ENCODE measurements at places on chromosomes 2 and 18. TPM values are rescaled to one million over a fixed set of nuclear protein-coding genes. Genes with fewer than 3 reads are reported as not detected.

GRCh38 chr18:77086656-77087392, 45.8 kb downstream of the MBP start:
- no peak for DNase-seq

DNA sequence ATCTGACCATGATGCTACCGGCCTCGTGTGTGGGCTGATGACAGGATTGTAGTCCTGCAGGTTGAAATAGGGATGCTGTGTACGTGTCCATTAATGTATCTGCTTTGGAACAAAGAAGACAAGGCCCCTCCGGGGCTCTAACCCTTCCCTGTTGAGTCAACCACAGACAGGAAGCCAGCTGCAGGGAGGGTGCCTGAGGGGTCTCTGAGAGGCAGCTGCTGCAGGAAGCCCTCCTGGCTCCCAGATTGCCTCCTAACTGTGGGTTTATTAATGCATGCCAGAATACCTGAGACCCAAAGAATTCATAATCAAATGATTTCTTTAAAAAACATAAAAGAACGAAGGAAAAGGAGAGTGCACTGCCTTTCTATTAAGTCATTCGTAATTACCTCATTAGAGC, 140.4 kb downstream of the CELF4 start:
- no peak for DNase-seq

GRCh38 chr2:234676109-234676782, 179.4 kb upstream of the ARL4C start:
- no peak for DNase-seq

DNA sequence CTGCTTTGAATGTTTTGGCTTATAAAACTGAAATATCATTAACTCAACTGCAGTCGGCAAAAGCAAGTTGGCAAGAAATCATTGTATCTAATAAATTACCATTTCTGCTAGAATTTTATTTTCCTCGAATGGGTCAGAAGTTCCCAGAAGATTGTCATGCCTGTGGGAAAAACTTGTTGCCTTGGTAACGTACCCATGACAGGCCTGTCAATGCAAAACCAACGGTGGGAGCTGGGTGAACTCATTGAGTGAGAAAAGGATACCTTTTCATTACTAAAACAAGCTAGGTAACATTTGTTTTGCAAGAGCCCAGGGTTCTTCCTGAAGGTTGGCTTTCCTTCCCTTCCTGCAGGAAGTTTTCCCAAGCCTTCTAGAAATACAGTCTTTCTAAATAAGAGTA, 9.5 kb downstream of the PLB1 start:
- no peak for DNase-seq

GRCh38 chr2:235575431-235575830, 81.6 kb downstream of the AGAP1 start:
- DNase-seq, result no peak

DNA sequence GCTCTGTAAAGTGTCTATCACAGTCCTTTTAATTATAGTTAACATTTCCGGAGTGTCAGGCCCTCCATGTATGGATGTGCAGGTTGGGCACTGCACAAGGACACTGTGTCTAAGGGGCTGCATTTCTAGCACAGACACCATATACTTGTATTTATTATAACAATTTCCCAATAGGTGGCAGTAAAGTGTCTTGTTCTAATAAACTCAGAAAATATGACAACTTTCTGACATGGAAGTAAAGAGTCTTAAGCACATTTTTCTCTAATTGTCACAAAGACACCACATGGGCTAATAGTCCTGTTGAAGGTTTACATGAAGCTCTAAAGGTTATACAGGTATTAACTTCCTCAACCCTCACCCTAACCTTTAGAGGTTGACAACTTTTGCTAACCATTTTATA, 156.6 kb downstream of the DYSF start:
- DNase-seq, result no peak

- DNase-seq, result no peak
Observed at GRCh38 chr2:237181844-237182243, 96.2 kb downstream of the COPS8 start.

GRCh38 chr18:49910986-49911385, 97.7 kb upstream of the ACAA2 start:
- no peak for DNase-seq

DNA sequence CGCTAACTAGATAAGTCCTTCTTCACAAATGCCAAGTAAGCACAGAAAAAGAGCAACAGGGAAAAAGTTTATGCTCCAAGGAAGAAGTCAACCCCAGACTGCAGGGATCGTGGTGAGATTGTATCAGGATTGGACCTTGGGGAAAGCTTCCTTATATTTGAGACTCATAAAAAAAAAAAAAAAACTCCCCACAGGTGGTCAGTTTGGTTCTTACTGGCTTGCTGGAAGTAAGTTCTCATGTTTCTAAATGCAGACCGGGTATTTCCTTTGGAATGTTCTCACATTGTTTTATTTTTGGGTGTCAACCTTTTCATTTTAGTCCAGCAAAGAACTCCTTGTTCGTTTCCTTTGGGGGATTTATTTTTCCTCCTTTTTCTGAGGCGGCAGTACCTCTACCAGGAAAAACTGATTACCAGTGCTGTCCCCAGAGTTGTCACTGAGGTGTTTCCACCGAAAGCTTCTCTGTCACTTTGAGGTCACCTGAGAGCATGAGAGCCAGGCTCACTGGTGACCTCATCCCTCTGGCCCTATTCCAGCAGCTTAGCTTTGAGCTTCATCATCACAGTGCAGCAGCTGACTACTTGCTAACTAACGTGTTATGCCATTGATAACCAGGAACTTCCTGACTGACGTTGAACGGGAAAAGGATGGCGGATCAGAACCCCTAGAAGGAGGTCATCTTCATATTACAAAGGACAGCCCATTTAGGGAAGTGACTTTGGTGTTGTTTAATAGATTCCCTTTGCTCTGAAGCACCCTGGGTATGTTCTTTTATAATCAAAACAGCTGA, 16.8 kb upstream of the ATP8B1 start:
- no peak for DNase-seq

GRCh38 chr2:182281276-182281675, 145.6 kb downstream of the PDE1A start:
- no peak for DNase-seq

- DNase-seq, result no peak
Observed at GRCh38 chr2:58612973-58613372, 371.8 kb upstream of the FANCL start.

GRCh38 chr2:60411295-60411694, 142.2 kb downstream of the BCL11A start:
- no peak for DNase-seq

DNA sequence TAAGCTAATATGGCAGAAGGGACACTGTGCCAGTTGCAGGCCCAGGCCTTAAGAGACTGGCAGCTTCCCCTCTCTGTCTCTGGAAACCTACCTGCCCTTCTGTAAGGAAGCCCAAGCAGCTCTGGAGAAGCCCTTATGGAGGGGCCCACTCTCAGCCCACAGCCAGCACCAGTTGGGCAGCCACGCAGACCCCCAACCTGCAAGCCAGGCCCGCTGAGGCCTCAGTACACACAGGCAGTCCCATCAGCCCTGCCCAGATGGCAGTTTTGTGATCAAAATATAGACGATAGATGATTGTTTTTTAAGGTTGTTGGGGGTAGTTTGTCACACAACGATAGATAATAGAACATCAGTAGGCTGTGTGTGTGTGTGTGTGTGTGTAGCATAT, 36.8 kb upstream of the ALPP start:
- DNase-seq, result no peak

GRCh38 chr2:121579309-121579708, 48.6 kb downstream of the RNU4ATAC start:
- DNase-seq, result no peak

IL36G gene
- polyA plus RNA-seq, result not detected

SULT1C2 gene
- polyA plus RNA-seq, result 54.9 TPM

NAT8 gene
- polyA plus RNA-seq, result 28.2 TPM

NHEJ1 gene
- polyA plus RNA-seq, result 21.4 TPM

ALK gene
- 0.17 TPM for polyA plus RNA-seq

NEU2 gene
- not detected for polyA plus RNA-seq

UGT1A4 gene
- polyA plus RNA-seq, result not detected

All from renal cortex interstitium (tissue), 15 donors.